MG63 (cell line): ENCODE measurements at places on chromosomes 5 and 9. TPM values are rescaled to one million over a fixed set of nuclear protein-coding genes. Genes with fewer than 3 reads are reported as not detected.

Gene ASS1
- 536 and 752 TPM in 2 replicates for total RNA-seq

Gene BARX1
- total RNA-seq: 170 and 176 TPM in 2 replicates

Gene DMGDH
- not detected in 2 replicates for total RNA-seq

Gene AIF1L
- 24.1 and 25.7 TPM in 2 replicates for total RNA-seq

Gene CHD1
- total RNA-seq: 27.0 and 43.4 TPM in 2 replicates

Gene PCDHB2
- total RNA-seq: 6.0 and 7.0 TPM in 2 replicates

Gene EMB
- 4.1 and 5.8 TPM in 2 replicates for total RNA-seq

Gene CDH6
- total RNA-seq: 242 and 244 TPM in 2 replicates

GRCh38 chr5:180777475-180777874, 25.1 kb downstream of the MGAT1 start:
- no peak for DNase-seq

GRCh38 chr5:137205231-137206027, 293.7 kb downstream of the SPOCK1 start:
- DNase-seq: peak; percentile 22

GRCh38 chr9:16312962-16313546, 557.4 kb downstream of the BNC2 start:
- no peak for DNase-seq

- no peak for DNase-seq
Observed at GRCh38 chr5:147887026-147887627, 8.6 kb downstream of the SCGB3A2 start.

GRCh38 chr9:111605041-111605559, 5.7 kb upstream of the PTGR1 start:
- no peak for DNase-seq

- DNase-seq: no peak
Observed at GRCh38 chr9:126367616-126368015, 41.0 kb downstream of the MVB12B start.

DNA sequence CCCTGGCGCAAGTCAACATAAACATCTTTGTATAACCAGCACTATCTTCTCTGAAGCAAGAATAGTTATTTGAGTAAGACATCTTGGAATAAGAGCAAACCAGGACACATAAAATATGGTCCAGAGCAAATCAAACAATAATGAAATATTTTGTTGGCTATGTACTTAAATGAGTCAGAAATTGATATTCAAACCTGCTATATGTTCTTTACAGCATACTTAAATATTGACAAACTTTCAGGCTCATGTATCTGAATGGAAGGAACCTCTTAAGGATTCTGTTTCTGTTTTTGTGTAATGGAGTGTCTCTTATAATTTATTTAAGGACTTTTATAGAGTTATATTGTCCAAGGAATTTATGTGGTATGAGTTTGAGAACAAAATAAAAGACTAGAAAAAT, 747.3 kb downstream of the EFNA5 start:
- no peak for DNase-seq

DNA sequence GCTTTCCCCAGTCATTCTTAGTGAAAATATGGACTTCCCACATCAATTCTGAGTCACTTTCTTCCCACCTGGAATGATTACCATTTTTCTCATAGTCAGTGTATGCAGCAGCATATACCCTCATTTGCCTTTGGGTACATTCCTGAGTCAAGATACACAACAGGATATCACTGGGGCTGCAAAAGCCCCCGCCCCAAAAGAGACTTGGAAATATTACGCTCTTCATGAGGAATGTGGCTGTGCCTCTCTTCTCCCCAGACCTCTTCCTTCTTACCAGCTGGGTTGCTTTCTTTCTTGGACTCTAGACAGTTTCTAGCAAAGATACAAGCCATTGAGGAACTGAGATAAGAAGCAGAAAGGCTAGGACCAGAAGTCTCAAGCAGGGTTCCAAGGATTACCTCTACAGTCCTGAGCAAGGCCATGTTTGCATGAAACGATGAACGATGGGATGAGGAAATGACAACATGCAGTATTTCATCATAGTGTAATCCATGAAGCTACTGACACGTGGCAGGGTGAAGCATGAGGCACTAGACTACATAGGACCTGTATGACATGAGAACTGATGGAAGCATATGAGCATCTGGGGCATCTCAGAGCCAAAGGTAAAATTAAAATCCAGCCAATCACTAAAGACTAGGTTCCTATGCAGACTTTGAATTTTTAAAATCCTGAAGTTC, 218.1 kb downstream of the RAB3C start:
- no peak for DNase-seq

- DNase-seq: peak; percentile 39
Observed at GRCh38 chr5:151923866-151924476, 680 bp downstream of the GLRA1 start.

DNA sequence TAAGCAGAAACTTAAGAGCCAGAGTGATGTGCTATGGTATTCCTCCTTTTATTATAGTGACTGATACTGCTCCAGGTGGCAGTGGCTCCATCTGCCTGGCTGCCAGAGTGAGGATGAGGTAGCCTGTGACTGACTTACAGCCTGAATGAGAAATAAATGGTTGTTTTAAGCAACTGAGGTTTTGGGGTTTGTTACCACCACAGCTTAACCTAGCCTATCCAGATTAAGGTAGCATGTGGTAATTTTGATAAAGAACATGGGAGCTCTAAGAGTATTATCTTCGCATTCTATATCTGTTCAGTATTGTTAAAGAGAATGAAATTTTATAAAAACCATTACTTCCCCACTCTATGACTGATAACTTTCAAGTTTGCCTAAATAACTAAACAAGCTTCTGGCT, 39.0 kb downstream of the GOLPH3 start:
- DNase-seq: no peak

- no peak for DNase-seq
Observed at GRCh38 chr9:89405826-89406225, 87.5 kb downstream of the SECISBP2 start.

- no peak for DNase-seq
Observed at GRCh38 chr9:13205824-13206223, 73.7 kb downstream of the MPDZ start.

- no peak for DNase-seq
Observed at GRCh38 chr5:172646716-172647285, 5.7 kb downstream of the NEURL1B start.

- no peak for DNase-seq
Observed at GRCh38 chr9:76027861-76028260, 137.4 kb downstream of the PCSK5 start.

DNA sequence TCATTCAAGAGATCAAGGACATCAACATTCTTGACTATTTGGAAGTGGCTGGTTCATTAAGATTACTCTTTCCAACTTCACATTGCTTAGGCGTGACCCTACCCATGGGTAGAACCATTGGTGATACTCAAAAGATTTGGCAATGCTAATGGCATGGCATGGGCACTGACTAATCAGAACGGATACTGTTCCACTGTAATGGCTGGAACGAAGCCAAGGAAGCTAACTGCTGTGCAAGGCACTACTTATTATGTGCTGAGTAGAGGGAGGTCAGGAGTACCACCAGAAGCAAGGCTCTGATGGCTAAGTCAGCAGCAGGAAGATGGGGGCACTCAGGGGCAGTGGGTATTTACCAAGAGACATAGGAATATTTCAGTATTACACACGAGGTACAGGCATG, 31.9 kb downstream of the GNA14 start:
- DNase-seq: peak; percentile 33

GRCh38 chr9:110143485-110143884, 64.5 kb downstream of the C9orf152 start:
- no peak for DNase-seq

GRCh38 chr9:107592424-107592823, 102.9 kb upstream of the KLF4 start:
- no peak for DNase-seq
